ENCODE measurements at places on chromosomes 5 and 9.

DNA sequence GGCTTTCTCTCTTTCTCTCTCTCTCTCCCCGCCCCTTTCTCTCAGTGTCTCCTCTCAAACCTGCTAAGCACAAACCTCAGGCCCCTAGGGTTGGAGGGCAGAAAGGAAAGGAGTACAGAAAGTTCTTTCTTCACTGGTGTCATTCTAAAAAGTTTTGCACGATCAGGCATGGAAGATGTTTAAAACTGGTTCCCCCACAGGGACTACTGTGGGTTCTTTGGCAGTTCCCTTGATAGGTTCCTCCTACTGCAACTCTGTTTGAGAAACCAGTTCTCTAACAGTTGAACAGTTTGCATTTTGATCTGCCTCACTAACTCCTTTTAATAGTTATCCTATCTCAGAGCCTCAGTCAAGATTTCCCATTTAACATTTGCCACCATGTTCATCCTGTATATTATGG is 82.9 kb downstream of the CDO1 start:
- no peak for DNase-seq

DNA sequence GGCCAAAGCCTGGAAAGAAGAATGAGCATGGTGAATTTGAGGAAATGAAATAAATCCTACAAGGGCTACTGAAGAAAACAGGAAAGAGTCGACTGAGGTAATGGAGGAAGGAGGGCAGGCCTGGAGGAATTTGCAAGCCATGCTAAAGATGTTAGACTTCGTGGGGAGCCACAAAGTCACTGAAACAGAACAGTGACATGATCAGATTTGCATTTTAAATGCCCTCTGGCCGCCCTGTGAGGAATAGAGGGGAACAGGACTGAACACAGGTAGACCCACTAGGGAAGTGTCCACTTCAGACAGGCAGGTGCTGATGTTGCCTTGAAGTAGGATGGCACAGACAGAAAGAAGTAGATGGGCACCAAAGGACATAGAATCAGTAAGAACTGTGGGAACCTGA is 42.8 kb upstream of the RLN1 start:
- DNase-seq, result no peak

GRCh38 chr9:76751001-76751400 is 13.2 kb upstream of the PCA3 start:
- DNase-seq, result no peak

DNA sequence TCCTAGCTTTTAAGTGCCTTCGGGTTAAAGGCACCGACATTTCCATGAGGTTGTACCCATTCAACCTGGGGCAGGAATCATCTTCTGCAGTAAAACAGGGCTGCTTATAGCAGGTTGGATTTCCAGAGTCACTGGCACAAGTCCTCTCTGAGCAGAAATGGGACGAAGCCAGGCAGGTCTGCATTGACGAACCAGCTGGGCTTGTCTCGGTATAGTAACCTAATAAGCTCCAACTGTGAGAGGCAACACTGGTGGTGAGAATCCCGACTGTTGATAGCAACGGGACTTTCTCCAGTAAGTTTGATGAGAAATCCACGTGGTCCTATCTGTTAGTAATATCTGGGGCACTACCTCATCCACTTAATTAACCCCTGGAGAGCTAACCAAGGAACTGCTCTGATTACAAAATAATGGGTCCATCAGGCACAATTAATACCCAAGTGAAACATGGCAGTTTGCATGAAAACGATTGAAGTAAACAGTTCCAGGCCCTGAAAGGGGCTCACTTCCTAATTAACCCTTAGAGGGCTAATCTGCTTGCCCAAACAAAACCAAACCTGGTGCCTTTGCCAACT is 491.0 kb upstream of the C9orf72 start:
- no peak for DNase-seq

- DNase-seq, result no peak
Observed at GRCh38 chr5:1118231-1118698, 6.4 kb upstream of the SLC12A7 start.

DNA sequence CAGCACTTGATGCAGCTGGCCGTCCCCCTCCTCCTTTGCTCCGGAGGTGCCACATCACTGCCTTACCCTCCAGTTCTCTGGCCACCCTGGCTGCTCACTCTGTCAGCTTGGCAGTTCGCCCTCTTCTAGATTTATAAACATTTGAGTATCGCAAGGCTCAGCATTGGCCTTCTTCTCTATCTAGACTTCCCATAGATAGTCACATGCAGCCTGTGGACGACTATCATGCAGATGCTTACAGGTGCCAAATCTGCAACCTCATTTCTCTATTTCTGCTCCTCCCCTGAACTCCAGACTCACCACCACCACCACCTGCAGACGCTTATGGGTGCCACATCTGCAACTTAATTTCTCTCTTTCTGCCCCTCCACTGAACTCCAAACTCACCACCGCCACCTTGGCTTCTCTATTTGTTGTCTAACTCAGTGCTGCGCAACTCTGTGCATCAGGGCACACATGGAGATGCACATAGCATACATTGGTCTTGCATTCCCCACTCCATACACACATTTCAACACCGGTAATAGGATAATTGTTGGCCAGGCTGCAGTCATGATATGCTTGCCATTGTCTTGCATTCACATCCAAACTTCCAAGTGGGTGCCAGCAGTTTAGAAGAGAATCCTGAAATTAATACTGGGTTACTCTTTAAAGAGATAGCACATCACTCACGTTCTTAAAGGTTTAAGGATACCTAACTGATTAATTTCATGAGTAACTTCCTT is 1.9 kb upstream of the DAP start:
- DNase-seq, result no peak

DNA sequence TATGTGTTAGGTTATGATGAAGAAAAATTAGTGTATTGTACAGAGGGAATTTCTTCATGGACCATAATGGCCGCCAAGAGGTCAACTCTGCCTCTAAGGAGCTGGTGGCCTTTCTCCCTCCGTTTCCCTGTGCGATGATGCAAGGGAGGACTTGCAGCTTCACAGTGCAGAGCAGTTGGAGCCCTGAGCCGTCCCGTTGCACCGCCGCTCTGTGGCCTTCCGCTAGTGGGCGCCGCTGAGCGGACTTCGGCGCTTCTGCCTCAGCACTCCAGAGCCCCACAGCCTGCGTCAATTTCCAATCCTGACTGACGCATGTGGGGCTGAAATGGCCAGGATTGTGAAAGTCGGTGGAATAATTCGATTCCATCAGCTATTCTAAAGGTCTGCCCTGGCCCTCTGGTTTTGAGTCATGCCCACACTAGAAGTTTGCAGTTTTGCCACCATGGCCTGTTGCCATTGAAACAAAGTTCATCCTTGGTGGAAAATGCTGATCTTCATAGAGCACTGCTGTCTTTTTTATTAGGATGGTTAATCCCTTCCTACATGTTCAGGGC is 22.7 kb upstream of the LECT2 start:
- peak; percentile 95 for DNase-seq

GRCh38 chr9:95102572-95102971 is 214.9 kb downstream of the FANCC start:
- no peak for DNase-seq

DNA sequence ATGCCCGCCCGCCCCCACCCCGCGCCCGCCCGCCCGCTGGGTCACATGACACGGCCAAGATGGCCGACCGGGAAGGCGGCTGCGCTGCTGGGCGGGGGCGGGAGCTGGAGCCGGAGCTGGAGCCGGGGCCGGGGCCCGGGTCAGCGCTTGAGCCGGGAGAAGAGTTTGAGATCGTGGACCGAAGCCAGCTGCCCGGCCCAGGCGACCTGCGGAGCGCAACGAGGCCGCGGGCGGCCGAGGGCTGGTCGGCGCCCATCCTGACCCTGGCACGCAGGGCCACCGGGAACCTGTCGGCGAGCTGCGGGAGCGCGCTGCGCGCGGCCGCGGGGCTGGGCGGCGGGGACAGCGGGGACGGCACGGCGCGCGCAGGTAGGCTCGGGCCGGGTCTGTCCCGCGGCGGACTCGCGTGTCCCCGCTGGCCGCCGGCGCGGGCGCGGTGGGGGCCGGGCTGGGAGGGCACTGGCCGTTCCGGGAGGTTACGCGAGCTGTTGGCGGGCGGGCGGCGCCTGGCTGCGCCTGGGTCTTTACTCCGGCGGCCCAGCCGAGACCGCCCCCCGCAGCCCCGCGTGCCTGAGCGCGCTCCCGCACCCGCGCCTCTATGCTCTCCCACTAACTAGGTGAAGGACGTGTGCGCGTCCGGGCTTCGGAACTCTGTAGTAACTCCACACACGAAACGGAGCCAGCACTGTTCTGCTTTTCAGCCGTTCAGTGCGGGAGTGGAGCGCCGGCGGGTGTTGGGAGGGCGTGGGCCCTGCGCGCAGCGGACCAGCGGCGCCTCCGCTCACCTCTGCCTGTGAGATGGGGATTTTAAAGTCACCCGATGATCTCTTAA is at the start of gene RUFY1:
Gene RUFY1, plus strand, starts transcription at position 44 of the 832 bp plus-strand sequence. Its CDS starts 16 bp downstream, at position 60.
- peak; percentile 81 for DNase-seq

- no peak for DNase-seq
Observed at GRCh38 chr9:93708987-93709302, 132.6 kb downstream of the PHF2 start.

DNA sequence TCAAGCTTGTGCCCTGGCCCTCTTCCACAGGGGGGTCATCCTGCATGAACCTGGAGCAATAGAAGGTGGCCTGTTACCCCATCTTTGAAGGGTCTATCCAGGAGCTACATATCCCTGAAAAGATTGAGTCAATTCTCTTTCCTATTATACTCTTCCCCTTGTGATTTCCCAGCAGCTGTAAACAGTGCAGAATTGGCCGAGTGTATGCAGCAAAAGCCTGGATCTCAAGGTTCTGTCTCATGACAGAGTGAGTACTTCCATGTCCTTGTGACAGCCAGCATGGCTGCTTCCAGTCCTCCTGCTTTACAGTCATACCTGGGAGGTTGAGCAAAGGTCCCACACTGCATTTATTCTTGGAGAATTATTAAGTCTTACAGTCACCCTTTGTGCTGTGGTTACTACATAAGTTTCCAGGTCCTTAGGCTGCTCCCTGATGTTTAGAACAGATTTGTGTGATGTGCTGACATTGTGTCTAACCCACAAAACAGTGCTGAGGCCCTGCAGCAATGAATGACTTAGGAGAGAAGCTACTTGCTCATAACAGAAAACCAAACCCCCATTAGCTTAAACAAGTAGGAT is 67.5 kb downstream of the NREP start:
- DNase-seq, result no peak

- no peak for DNase-seq
Observed at GRCh38 chr9:96617439-96618185, 2.0 kb downstream of the CDC14B start.

- DNase-seq, result no peak
Observed at GRCh38 chr9:137666955-137667670, 48.3 kb downstream of the EHMT1 start.

DNA sequence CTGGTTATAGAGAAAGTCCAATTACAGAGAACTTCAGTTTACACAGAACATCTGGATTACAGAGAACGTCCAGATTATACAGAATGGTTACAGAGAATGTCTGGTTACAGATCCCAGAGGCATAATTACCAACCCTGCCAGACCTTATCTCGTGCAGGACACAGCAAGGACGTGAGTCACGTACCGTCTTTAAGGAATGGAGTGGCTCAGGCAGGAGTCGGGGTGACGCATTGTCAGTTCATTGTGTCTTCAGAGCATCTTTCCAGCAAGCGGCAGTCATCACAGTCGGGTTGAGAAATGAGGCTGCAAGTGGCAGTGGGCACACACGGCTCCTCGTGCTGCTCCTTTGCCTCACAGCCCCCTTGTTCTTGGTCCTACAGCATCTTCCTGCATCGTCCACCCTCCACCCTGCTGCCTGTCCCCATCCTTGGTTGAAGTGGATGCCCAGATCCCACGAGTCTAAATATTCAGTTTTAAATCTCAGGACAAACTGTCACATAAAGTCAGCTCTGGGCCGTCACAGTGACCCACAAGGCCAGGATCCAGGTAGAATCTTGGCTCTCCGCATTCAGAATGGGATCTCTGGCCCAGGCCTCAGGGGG is 30.0 kb upstream of the SLC6A19 start:
- no peak for DNase-seq

GRCh38 chr5:176180781-176181180 is 57.4 kb upstream of the SIMC1 start:
- DNase-seq, result no peak

DNA sequence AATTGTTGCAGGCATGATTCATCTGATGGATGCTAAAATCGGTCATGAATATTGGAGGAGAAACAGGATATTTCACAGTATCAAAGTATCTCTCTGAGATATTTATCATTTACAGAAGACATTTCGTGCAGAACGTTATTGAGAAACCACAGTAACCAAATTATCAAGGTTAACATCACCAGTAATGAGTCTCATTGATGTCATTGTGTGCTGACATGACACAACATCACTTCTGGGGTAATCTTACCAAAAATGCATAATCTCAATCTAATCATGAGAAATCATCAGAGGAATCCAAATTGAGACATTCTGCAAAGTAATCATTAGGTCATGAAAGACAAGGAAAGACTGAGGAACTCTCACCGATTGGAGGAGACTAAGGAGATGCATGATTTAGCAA is 42.7 kb downstream of the C5orf22 start:
- no peak for DNase-seq

GRCh38 chr9:90517103-90517502 is 125.5 kb downstream of the DIRAS2 start:
- no peak for DNase-seq

GRCh38 chr9:8401961-8402705 is 602.6 kb upstream of the DMAC1 start:
- no peak for DNase-seq

DNA sequence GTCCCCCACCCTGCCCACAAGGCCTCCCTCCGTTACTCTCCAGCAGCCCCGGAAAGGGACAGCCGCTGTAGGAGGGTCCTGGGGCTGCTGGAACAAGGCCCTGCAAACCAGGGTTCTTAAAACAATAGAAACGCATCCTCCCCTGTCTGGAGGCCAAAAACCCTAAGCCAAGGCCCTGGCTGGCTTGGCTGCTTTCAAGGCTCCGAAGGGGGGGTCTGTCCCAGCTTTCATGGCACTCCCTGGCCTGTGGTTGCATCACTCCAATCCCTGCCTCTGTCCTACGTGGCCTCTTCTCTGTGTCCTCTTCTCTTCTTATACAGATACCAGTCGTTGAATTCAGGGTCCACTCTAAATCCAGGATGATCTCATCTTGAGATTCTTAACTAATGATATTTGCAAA is 7.4 kb upstream of the UBAC1 start:
- no peak for DNase-seq

GRCh38 chr5:140324041-140324600 is 21.2 kb upstream of the PFDN1 start:
- DNase-seq, result no peak

- DNase-seq, result no peak
Observed at GRCh38 chr5:39948341-39948740, 523.6 kb upstream of the DAB2 start.

GRCh38 chr9:91807643-91808246 is 142.3 kb downstream of the ROR2 start:
- DNase-seq, result no peak

Measured in A549 (cell line).